ENCODE measurements at places on chromosomes 6 and 20.

DNA sequence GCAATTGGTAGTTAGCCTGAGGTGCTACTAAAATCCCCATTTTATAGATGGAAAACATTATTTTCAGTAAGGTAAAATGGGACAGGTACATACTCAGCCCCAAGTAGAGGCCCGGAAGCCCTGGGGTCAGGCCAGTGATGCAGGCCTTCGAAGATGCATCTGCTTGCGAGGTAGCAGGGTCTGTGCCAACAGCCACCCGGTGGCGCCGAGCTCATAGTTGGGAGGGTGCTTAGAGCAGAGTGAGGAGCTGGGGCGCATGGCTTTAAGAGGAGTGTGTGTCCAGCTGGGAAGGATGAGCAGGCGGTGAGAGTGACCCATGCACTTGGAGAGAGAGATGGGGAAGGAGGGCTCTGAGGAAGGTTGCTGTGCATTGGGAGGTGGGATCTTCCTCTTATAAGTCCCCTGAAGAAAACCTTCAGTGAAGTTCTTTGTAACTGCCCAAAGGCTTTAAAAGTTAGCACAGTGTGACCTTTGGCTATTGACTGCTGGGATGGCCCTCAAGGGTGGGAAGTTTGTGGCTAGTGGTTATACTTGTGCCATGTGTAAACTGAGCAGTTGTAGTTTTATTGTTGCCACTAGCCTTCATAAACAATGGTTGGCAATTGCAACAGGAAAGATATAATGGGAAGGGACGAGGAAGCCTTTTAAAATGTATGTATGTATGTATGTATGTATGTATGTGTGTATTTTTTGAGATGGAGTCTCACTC, 71.1 kb downstream of the TOX2 start:
- DNase-seq: no peak

DNA sequence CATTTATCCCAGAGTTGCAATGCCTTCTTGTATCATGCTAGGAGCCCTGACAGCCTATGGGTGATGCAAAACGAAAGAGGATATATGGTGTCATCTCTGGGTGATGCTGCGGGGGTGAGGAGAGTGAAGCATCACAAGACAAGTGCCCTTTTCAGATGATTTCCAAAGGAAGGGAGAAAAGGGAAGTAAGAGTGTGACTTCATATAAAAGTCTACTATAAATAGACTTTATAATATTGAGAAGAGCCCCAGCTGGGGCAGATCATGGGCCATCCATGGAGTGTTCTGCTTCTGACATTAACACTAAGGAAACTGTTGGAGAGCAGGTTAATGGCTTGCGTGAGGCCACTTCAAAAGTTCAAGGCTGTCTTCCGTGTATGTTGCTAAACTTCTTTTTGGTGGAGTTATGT, 4.4 kb downstream of the CD83 start:
- peak; percentile 75 for DNase-seq

GRCh38 chr20:23122321-23122720, 36.2 kb upstream of the CD93 start:
- no peak for DNase-seq

GRCh38 chr6:165658395-165659058, 4.5 kb downstream of the PDE10A start:
- no peak for DNase-seq

- no peak for DNase-seq
Measured at GRCh38 chr6:153816366-153816765, 222.7 kb upstream of the OPRM1 start.

- no peak for DNase-seq
Measured at GRCh38 chr6:27829453-27830211, 82.6 kb downstream of the OR2B2 start.

Measured in GM20000 (cell line).